ENCODE measurements at places on chromosomes 5 and 9.

- no peak for DNase-seq
Measured at GRCh38 chr5:91865915-91866314, 482.8 kb upstream of the ARRDC3 start.

DNA sequence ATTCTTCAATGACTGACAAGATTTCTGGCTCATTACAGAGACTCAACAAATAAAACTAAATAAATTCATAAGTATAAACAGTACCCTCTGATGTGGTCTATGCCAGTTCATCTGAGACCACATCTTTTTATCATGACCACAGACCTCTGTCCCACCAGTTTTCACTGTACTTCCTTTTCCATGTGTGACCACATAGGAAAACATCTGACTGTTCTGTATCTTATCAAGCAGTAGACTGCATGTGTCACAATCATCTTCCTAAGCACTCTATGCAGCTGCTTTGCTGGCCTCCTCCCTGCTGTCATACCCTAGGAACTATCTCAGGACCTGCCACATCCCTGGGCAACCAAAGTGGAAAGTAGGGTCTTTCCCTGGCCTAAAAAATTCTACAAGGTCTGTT, 205.0 kb upstream of the ZNF462 start:
- DNase-seq: no peak

DNA sequence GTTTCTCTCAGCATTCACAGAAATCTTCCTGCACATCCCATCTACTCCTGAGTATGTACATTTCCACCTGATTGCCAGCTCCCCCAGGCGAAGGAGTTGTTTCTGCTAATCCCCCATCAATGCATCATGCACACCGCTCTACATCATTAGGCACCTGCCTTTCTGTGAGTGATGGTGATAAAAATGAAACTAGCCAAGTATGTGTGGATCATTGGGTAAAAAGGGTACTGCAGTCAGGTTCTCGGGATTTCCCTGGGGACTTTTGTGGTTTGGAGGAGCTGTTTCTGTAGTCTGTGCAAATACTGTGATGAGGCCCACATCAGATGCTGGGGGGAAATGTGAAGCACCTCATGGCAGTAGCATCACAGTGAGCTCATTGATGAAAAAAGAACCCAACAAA, 30.4 kb downstream of the CAMK4 start:
- peak; percentile 44 for DNase-seq

DNA sequence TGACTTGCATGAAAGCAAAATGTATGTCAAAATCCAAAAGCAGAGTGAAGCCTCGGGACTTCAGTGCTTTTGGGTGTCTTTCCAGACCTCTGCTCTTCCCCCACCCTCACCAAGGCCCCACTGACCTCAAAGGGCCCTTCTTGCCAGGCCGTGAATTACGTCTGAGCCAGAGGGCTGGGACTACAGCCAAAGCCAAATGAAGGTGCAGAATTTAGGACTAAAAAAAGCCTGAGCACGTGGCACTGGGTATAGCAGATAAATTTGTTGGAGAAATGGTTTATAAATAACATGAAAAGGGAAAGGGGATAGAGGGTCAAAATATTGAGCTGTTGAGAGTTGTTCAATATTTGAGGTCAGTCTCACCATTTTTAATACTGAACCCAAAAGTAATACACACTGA, 163.4 kb downstream of the GHR start:
- DNase-seq: no peak

Measured in stimulated activated CD4-positive, alpha-beta T cell treated with anti-CD3 and anti-CD28 coated beads, Interleukin-1b, Interleukin-23, amount 100 ng/mL, for 1 hour (primary cell).